ENCODE measurements at places on chromosomes 11 and 22.
A peak's percentile ranks its signal among the peaks of the same experiment; 100 is the strongest.

DNA sequence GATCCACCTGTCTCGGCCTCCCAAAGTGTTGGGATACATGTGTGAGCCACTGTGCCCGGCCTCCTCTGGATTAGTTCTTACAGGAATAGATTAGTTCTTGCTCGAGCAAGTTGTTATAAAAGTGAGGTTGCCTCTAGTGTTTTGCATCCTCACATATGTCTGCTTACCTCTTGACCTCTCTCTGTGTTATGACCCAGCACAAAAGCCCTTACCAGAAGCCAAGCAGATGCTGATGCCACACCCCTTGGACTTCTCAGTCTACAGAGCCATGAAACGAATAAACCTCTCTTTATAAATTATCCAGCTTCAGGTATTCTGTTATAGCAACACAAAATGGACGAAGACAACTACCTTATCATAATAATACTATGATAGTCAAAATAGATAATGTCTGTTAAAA, 22.4 kb upstream of the FDX1 start:
- no peak for DNase-seq

- DNase-seq: no peak
These were observed 1.6 kb upstream of the QSER1 start for GRCh38 chr11:32890843-32891656.

DNA sequence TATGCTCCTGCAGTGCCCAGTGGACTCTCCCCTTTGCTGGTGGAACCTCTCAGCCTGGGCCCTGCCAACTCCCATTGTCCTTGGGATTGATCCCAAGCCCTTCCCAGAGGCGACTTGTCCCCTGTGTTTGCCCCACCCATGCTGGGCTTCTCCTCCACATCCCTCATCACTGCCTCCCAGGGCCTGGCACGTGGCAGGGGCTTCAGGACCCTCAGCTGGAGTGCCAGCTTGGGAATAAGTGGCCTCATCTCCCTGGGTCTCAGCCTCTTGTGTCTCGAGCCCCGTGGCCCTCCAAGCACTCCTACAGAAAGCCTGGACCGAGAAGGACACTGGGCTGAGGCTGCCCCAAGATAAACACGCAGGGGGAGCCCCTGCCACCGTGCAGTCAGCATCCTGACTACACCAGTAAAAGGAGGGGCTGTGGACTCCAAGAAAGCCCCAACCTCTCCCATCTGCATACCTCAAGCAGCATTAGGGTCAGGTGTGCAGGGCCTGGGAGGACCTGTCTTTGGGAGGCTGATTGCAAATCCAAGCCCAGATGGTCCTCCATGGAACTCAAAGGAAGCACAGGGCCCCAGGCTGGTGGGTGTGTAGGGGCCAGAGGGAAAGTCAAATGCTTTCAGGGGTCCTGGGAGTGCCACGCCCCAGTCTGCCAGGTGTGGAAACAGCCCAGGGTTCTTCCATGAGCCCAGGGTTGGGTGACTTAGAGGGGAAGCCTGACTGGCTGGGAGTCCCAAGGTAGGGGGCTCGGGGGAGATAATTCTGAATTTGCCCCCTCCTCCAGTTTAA, 9.5 kb upstream of the GNAZ start:
- DNase-seq: no peak

DNA sequence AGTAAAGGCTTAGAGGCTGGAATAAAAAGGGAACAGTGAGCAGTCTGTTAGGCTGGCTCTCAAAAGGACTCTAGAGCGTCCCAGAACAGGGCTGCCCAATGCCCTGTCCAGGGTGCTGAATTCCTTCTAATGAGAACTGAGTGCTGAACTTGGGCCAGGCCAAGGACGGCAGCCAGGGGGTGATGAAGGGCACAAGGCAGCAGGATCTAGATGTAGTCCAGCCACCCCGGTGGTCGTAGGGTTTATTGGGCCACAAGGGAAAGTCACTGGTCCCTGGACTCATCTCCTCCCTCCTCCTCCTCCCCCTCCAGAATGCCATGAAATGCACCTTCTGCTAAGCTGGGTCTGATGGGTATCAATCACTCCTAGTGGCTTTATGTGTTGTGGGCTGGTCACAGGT, 19.2 kb downstream of the NPTXR start:
- DNase-seq: peak; percentile 11

DNA sequence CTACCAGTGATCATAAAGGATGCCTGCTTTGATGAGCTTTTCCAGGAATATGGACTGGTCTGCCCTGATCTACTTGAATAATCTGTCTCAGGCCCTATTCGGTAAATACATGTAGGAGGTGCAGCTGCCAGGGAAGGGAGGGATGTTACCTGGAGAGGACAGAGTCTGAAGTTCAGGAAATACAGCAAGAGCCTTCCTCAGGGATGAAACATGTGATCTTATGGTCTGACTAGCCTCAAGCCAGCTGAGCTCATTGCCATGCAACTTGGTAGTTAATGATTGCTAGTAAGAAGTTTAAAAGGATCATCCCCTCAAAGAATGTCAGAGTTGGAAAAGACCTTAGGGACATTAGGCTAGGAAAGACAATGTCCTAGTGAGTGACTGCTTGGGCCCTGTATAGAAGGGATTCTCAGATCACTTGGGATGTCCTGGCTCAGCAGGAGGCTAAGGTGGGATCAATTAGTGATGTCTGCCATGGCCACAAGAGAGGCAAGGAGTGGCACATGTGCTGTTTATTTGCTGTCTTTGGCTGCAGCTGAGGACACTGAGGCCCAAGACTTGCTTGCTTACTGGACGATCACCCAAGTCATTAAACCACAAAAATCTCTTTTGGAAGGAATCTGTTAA, 18.5 kb downstream of the PTPRJ start:
- no peak for DNase-seq

DNA sequence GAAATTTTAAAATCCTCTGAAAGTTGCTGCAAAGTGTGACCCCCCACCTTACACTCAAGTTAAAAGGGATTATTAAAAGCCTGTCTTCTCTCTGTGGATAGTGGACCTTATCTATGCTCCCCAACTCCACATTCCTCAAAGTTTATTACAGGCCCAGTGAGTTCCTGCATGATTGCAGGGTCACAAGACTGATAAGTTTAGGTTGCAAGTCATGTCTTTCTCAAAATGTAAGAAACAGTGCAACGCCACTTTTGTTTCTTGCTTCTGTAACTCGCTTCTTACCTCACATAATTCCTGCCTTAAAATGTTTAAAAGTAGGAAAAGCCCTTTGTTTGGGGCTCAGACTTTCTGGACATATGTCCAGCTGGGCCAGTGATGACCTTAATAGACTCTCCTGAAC, 38.4 kb upstream of the GLYAT start:
- no peak for DNase-seq

DNA sequence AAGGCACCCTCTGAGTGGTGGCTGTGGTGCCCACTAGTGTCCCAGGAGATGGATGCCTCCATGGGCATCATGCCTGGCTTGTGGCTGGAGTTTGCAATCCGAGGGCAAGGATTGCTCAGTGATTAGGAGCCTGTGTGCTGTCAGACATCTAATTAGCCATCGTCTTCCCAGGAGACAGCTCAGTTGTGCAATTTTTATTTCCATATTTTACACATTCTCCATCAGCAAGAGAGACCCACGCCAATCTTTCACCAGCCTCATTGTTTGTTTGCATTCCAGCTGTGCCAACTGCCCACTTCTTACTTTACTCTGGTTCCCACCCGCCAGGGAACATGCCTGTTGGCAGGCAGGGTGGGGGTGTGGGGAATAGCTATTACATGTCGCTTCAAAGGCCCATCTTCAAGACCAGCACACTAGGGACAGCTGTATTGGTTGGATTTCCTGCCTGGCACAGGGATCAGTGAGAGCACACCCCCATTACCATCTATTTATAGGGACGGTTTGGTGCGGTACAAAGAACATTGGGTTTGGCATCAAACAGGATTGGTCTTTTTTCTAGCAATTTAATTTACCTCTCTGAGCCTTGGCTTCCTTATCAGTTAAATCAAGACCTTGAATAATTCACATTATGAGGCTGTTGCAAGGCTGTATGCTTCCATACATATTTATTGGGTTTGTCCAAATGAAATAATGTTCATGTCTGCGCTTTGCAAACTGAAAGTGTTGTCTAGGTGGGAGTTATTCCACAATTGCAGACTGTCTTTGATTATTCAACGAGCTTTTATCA, 80.7 kb upstream of the NAV2 start:
- DNase-seq: no peak

DNA sequence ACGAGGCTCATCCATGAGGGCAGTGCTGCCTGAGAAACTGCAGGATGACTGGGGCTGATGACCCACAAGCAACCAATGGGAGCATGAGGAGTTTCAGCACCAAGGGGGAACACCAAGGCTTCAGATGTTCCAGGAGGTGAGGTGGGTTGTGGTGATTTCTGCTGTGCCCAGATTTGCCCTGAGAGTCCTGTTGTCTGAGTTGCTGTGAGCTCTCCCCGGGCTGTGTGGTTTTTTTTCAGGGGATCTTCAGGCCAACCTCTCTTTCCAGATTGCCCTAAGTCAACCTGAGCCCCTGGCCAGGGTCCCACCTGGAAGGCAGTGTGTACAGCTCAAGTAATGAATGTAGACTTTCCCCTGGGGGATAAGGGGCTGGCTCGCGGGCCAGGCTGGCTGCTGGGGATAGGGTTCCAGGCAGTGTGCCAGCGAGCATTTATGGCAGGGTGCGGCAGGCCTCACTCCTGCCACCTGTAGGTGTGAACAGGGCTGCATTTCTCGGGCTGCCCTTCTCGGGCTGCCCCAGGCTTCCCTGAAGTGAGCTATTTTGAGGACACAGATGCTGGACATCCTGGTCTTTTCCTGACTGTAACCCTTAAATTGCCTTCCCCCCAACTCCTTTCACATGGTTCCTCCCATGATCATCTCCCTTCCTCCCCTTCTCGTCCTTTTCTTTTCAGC, 9.8 kb downstream of the SLC22A6 start:
- no peak for DNase-seq

GRCh38 chr11:30150425-30150824, 80.4 kb upstream of the FSHB start:
- DNase-seq: no peak

DNA sequence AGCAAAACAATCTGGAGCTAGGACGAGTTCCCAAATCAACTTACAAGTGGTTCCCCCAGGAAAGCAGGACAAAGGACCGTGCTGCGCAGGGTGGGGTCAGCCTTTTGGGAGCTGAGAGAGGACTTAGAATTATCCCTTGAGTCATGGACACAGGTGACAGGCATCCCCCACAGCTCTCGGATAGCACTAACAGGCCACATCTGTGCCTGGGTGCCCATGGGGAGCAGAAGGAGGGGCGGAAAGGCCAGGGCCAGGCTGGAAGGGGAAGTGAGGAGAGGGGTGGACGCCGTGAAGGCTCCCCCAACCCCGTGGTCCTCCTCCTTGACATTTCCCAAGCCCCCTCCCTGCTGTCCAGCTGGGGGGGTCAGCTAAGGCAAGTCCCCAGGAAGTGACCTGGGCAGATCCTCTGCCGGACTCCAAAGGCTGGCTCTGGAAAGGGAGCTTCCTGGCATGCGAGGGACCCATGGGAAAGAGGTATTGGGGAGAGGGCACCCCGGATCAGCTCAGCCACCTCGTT, 31.6 kb upstream of the A4GALT start:
- no peak for DNase-seq

GRCh38 chr22:35621451-35621850, 4.3 kb upstream of the MB start:
- no peak for DNase-seq

DNA sequence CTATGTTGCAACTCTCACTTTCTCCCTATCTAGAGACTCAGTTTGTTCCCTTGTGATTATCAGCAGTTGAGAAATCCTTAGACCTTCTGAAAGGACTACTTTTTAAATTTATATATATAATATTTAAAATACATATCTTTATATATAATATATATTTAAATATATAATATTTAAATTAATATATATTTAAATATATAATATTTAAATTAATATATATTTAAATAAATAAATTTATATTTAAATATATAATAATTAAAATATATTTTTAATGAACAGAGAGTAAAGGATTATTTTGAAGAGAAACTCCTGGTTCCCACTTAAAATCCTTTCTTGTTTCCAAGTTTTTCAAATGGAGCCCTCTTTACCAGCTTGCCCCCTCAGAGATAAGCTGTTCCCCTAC, 83.7 kb upstream of the TRIM77 start:
- DNase-seq: no peak

DNA sequence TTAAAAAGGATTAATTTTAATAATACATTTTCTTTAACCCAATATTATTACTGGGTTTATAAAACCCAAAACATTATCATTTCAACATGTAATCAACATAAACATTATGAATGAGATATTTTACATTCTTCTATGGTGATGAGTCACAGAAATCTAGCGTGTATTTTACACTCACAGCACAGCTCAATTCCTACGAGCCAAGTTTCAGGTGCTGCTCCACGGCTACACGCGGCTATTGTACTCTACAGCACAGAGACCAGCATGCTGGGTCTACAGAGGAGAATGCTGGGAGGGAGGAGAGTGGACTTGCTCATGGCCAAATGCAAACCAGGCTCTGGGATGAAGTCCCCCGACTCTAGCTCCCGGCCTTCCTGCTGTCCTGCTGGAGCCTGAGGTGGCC, 72.0 kb upstream of the LMO1 start:
- DNase-seq: no peak

GRCh38 chr11:93513772-93514171, 29.4 kb downstream of the SMCO4 start:
- no peak for DNase-seq

DNA sequence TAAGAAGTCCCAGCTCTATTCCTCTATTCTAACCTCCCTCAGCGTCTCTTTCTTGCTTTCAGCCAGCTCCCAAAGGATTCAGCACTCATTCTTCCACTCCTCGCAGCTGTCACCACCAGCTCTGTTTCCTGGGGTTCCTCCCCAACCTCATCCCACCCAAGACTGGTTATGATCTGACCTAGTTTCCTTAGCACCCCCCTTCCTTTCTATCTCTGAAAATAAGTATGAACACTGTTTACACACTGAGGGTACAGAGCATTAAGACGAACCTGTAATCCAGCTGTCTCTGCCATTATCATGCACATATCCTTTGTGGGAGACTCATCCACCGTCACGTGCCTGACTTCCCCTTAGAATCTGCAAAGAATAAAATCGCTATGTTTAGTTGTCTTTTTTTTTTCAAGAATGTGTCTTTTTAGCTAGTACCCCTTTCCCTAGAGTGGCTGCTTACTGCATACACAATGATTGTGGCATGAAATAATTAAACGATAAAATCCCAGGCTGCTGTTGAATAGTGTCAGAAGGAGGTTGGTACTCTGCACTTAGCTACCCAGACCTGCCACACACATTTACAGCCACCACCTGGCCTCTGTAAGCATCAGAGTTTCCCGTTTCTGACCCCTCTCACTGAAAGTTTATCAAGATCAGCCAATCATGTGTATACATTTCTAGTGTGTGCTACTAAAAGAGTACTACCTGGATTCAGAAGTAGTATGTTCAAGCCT, 26.9 kb upstream of the CSTF3 start:
- no peak for DNase-seq

Measured in CD4-positive, alpha-beta T cell treated with Interleukin-21 for 1 hour (primary cell).